ENCODE measurements at places on chromosomes 3 and 15.
A peak's percentile ranks its signal among the peaks of the same experiment; 100 is the strongest.

DNA sequence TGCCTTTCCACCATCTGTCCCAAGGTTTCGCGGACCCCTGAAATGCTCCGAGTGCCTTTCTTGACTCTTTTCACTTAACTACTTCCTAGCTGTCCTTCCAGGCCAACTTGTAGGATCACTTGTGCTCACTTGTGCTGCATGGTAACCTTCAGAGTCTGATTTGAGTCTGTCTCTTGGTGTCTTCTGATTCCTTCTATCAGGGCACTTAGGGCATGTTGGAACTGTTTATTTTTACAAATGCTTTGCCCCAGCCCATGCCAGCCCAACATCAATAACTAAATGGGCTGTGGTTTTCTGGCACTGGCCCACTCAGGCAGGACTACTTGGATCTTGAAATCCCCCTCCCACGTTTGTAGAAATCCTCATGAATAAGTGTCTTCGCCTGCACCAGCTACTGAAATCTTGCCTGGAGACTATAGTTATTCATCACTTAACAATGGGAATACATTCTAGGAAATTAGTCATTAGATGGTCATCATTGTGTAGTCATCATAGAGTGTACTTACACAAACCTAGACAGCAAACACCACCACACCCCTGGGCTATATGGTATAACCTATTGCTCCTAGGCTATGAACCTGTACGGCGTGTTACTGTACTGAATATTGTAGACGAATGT is 123.1 kb upstream of the STRIT1 start:
- no peak for DNase-seq

- no peak for DNase-seq
Measured at GRCh38 chr15:40340038-40340739, 550 bp downstream of the CCDC9B start.

- DNase-seq, result peak; percentile 34
Measured at GRCh38 chr3:112856537-112856936, 9.9 kb upstream of the CD200R1L start.

- DNase-seq, result no peak
Measured at GRCh38 chr3:64138046-64138445, 87.2 kb downstream of the PRICKLE2 start.

DNA sequence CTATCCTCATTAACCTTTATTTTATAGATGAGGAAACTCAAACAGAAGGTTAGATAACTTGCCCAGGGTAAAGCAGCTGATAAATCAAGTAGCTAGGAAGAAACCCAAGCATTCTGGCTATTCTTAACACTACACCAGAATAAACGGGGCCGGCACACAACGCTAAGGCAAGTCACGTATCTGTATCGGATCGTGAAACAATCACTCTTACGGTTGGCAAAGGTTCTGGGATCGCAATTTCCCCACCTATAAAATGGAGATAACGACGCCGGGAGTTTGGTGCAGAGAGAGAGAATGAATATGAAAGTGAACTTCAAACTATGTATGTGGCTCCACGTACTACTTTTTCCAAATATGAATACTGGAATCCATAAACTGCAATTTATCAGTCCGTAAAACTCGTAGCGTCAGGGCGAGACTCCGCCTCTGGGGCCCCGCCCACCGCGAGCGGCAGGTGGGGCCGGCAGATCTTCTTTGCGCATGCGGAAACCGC is 252 bp upstream of the ARMC8 start:
- DNase-seq, result peak; percentile 96

DNA sequence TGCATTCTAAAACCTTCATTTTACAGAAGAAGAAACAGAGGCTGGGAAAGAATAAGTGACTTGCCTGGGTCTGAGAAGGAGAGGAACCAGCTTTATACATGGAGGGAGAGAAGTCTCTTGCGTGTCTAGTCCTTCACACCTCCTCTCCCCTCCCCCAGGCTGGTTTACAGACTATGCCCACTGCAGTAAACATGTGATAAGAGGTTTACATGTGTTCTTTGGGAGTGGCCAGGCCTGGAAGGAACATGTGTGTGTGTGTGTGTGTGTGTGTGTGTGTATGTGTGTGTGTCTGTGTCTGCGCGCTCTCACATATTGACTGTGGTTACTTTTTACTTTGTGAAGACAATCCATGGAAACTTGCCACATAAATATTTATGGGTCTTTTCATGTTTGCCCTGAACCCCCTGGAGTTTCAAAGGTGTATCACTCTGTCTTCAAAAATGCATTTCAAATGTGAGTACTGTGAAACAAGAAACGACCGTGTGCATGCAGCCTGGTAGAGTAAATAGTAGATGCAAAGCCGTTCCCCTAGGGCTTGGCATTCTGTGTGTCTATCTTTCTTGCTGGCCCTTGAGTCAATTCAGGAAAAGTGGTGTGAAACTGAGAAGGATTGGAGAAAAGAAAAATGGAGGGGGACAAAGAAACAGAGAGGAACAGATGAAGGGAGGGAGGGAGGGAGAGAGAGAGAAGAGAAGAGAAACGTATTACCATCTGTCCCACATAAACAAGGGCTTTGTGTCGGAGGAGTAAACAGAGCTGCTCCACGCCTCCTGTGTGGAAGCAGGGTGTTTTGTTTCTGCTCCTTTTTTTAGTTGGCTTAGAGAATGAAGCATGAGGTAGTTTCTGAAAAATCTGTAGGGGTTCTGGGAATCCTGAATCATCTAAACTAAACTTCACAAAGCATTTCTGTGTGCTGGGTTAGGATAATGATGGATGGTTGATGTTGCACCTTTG is 51.7 kb downstream of the CLDN11 start:
- no peak for DNase-seq

GRCh38 chr3:81005992-81006391 is 755.5 kb downstream of the GBE1 start:
- peak; percentile 5 for DNase-seq

GRCh38 chr3:124982855-124983254 is 48.3 kb upstream of the MUC13 start:
- DNase-seq, result no peak

- no peak for DNase-seq
Measured at GRCh38 chr3:119652306-119653033, 7.9 kb downstream of the POPDC2 start.

DNA sequence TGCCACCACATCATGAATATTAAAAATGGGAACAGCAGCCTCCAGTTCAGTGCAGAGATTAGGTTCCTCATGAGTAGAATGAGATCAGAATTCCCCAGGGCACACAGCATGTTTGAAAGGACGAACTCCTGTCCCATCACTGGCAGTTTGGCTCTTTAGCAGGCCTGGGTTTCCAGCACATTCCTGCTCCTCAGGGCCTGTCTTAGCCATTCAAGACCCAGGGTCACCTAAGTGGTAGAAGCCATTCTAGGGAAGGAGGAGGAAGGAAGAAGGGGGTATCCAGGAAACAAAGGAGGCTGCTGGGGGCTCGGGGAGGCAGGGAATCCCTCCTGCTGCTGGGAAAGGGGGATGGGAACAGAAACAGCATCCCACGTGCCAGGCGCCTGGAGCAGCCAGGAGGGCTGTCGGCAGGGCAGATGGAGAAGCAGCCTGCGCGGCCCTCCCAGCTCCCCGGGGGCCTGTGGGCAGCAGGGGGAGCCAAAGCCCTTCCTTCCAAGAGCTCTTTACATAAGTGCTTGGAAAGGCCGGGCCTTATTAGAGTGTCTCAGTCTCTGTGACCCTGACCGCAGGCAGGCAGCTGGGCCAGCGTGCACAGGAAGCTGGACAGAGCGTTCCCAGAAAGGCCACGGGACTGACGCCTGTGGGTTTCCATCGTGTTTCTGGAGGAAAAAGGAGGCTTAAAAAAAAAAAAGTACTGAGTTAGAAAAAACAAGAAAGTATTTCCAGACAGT is 24.7 kb downstream of the LOXL1 start:
- DNase-seq, result peak; percentile 89

DNA sequence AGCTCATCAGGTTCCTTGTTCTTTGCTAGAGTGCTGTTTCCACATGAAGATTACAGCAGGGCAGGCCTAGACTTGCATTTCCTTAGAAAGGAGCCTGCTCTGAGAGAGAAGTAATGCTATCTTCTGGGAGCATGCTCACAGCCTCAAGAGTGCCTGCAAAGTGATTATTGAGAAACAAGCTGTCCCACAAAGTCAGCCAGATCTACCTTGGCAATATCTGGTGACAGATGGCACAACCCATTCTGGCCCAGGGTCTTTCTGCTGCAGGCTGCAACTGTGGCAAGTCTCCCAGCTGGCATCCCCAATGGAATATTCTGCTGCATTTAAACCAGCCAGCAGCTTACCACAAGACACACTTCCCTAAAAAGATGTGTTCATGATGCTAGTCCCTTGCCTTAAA is 29.3 kb downstream of the MTMR10 start:
- no peak for DNase-seq

DNA sequence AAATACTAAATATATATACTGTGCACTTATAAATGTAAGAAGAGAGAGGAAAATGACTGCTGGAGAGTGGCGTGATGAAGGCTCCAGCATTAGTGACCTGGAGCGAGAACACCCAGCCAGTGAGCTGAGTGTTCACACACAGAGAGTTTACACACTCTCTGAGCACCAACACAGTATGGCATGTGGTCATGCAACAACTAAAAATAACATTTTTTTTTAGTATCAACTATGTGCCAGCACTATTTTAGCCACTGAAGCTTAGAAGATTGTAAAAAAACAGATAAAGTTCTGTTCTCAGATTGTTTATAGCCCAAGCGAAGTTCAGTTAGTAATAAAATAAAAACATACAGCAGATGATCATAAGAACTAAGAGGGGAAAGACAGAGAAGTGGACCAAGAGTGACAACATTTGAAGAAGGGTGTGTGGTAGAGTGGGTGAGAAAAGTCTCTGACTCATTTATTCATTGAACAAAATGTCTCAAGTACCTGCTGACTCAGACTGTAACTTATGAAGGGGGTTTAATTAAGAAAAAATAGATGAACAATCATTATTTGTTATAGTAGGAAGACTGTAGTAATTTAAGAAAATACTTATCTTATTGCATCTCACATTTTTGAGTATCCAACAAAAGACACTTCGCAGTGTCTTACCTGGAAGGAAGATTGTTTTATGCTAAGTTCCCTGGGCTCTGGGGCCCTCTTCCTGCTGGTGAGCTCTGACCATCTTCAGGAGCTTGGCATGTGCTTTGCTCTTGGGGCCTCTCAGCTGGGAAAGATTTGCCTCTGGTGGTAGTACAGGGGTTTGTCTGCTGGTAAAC is 43.8 kb downstream of the GAP43 start:
- DNase-seq, result no peak

DNA sequence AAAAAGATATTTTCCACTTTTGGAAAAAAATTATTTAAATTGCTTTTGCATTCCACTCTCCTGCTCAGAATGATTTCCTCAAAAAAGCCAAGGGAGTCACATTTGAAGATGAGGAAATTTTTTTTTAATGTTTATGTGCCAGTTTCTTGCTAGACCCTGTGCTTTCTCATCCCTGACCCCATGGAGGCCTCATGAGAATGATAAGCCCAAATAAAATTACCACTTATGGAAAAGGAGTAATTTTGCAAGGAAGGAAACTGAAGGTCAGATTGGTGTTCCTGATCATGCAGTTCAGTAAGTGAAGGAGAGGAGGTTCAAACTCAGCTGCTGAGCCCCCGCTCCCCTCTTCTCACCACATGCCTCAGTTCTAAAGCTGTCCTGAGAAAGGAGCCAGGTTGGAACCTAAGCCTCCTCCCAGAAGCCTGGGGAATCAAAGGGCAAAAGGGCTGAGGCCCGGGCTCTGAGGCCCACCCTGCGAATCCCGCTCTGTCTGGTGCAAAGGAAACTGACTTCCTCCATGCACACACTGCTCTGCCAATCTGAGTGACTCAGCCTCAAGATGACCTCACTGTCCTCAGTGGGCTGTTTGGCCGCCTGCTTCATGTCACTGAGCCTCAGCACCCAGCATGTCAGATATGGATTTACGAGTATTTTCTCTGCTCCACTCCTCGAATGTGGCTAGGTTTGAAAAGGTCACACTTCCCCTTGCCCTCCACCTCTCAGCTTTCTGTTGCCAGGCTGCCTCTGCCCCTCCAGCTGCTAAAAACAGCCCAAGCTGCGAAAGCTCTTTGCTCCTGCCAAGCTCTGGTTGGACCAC is 56.9 kb upstream of the FLNB start:
- peak; percentile 70 for DNase-seq

GRCh38 chr3:99545941-99546580 is 92.3 kb upstream of the COL8A1 start:
- DNase-seq, result no peak

GRCh38 chr3:117407317-117407716 is 697.7 kb downstream of the TUSC7 start:
- DNase-seq, result no peak

DNA sequence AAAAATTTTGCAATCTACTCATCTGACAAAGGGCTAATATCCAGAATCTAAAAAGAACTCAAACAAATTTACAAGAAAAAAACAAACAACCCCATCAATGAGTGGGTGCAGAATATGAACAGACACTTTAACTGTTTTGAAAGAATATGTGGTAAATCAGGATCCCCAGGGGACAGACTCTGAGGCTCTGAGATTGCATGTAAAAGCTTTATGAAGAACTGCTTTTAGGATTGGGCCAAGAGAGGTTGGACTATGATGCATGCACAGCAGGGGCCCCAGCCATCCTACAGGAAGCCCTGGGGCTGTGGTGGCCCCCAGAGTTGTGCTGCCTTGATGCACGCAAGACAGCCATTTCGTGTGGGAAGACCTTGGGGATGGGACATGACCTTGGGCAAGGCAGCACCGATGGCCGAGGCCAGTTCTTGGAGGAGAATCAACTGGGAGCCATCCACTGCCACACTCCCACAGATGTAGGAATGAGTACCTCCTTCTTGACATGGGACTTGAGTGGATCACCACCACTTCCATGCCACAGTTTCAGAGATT is 298.1 kb upstream of the THBS1 start:
- DNase-seq, result no peak

GRCh38 chr15:90367576-90367975 is 15.5 kb downstream of the ZNF774 start:
- DNase-seq, result no peak

DNA sequence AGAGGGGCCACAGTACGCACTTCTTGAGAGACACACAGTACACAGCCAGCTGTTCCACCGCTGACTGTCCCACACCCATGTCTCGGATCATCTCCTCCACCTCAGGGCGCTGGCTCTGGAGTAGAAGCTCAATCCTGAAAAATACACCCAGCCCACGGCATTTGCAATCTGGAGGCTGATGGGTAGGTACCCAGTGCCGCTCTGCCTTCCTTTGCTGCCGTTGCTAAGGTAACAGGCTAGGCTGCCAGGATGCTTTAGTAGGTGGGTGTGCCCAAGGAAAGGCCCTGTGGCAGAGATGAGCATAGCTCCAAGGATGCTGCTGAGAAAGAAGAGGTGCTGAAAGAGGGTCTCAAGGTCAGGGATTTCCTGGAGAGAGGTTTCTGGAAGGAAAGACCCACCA is 14.6 kb downstream of the TRAIP start:
- no peak for DNase-seq

DNA sequence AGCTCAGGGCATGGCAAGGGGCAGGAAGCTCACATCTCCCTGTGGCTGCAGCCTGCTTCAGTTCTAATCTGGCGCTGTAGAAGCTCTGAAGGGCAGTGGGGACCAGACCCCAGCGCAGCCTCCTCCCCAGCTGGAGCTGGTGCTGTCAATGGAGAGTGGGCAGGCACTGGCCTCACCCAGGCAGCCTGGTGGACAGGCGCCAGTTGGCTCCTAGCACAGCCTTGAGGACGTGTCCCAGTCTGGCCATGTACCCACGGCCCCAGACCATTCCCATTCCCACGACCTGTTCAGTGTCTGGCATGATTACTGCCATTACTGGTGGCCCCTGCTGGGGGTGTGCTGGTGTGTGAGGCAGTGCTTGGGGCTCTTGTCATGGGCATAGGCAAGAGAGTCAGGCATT is 16.3 kb downstream of the TYRO3 start:
- DNase-seq, result no peak

Measured in K562 (cell line).